ENCODE measurements at places on chromosomes 1 and 21.

DNA sequence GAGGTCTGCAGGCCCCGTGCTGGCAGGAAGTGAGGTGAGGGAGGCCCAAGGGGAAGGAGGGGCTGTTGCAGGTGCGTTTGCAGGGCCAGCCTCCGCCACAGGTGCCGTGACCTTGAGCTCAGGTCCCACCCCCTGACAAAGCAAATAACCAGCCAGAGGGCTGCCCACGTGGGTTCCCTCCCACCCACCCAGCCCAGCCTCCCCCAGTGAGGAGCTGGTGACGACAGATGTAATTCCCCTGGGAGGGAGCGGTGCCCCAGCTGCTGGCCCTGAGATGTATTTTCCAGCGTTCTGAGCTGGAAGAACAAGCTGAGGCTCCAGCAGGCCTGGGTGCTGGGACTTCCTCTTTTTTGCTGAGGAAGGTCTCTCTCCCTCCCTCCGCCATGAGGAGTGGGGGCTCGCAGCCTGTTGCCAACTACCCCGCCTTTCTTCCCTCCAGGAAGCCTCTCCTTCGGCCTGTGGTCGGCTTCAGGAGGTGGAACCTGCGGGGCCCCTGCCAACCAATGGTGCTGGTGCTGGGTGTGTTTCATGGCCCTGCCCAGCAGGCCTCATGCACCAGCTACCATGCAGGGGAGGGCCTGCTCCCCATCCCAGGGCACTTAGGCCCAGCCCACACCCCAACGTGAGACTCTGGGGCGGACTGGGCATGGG, 153.2 kb downstream of the PRDM16 start:
- DNase-seq: no peak

DNA sequence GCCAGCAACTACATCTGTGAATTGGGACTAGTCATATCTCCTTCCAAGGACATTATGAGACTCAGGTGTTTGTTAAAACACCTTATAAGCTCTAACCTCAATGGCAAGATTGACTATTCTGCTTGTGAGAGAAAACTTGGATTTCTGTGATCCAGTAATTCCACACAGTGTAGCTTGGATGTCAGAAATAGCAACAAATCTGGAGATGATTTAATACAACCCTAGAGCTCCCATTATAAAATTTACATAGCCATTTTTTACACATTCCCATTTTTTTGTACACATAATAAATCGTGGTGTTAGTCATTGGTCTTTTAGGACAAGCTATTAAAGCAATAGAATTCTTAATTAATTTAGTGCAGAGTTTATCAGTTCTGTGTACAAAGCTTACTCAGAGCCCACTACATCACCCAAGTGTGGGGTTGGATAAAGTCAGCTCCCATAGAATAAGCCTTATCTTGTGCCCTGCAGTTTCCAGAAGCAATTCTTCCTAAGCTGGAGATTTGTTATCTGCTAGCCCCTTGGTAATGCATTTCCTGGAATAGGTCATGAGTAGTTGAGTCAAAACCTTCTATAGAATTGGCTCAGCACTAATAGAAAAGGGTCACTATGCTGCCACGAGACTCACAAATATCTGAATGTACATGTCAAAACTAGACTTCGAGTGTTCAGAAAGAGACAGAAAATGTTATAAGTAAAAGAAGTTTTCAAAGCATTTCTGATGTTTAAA, 434.0 kb upstream of the RUNX1 start:
- no peak for DNase-seq

DNA sequence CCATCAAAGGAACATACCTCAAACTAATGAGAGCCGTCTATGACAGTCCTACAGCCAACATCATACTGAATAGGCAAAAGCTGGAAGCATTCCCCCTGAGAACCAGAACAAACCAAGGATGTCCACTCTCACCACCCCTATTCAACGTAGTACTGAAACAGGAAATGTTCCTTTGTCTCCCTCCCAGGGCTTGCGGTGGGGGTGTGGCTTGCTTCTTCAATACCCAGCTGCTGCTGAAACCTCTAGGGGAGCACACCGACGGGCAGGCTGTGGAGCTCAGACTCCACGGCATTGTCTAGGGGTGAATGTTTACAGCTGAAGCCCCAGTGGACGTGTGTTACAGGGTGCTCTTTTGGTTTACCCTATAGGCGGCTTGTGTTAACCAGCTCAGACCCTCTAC, 30.5 kb upstream of the B3GALT2 start:
- peak; percentile 11 for DNase-seq

GRCh38 chr1:65527707-65528503, 107.4 kb downstream of the LEPR start:
- DNase-seq: peak; percentile 18
